ENCODE measurements at places on chromosomes 7 and 10.

GRCh38 chr10:79542626-79543025 lies 17.6 kb downstream of the SFTPA2 start:
- H3K27ac ChIP-seq: no peak overlapping the region
- no peak for DNase-seq
- H3K27me3 ChIP-seq: no peaks in the 10 kb centered on the region
- no peak overlapping the region for H3K4me3 ChIP-seq

DNA sequence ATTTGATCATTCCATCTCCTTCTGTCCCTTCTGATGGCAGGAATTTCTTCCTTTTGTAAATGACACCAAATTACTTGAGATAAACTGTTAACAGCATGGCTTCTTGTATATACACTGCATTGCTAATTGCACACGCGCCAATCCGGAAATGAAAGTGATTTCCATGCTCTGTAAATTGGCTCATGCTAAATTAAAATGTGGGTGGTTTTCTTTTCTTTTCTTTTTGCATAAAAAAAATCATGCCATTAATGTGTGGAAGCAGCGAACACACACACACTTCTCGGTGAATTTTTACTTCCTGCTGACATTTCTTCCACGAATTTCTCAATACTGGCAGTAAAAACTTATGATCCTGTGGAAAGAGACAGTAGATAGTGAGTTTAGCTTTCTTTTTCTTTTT lies 123.1 kb upstream of the CCDC6 start:
- no peak for DNase-seq
- H3K4me1 ChIP-seq: peaks cover 16% of the 10 kb centered on the region
- H3K27ac ChIP-seq: no peak overlapping the region
- H3K36me3 ChIP-seq: no peaks in the 10 kb centered on the region
- no peak overlapping the region for H3K4me3 ChIP-seq
- H3K27me3 ChIP-seq: no peaks in the 10 kb centered on the region

GRCh38 chr7:39695852-39696586 lies 72.6 kb downstream of the RALA start:
- no peak overlapping the region for H3K27ac ChIP-seq
- peaks cover 7% of the 10 kb centered on the region for H3K4me1 ChIP-seq
- H3K4me3 ChIP-seq: no peak overlapping the region
- no peaks in the 10 kb centered on the region for H3K27me3 ChIP-seq

- H3K36me3 ChIP-seq: no peaks in the 10 kb centered on the region
- H3K27ac ChIP-seq: no peak overlapping the region
- H3K4me1 ChIP-seq: no peaks in the 10 kb centered on the region
- H3K4me3 ChIP-seq: no peak overlapping the region
- no peak for DNase-seq
Observed at GRCh38 chr7:54333952-54334351, 208.2 kb upstream of the VSTM2A start.

DNA sequence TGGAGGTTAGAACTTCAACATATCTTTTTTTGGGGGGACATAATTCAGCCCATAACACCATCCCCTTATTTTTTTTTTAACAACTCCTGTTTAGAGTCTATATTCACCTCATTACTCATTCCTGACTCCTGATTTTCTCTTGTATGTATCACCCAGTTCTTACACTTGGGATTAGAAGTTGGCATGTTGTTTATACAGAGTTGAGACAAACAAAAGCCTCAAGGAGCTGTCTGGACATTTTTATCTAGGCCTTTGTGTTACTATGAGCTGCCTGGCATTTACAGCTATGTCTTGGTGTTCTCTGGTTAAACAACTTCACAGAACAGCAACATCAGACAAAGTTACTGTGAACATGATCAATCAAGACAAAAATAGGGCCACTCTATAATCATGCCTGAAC lies 517.5 kb downstream of the KIF20B start:
- no peaks in the 10 kb centered on the region for H3K4me1 ChIP-seq
- no peak overlapping the region for H3K27ac ChIP-seq
- H3K4me3 ChIP-seq: no peak overlapping the region
- no peak for DNase-seq
- no peaks in the 10 kb centered on the region for H3K27me3 ChIP-seq

GRCh38 chr7:127872122-127872521 lies 159.1 kb downstream of the LRRC4 start:
- no peak for DNase-seq
- H3K4me3 ChIP-seq: no peak overlapping the region
- H3K27ac ChIP-seq: no peak overlapping the region
- no peaks in the 10 kb centered on the region for H3K27me3 ChIP-seq
- no peaks in the 10 kb centered on the region for H3K36me3 ChIP-seq
- peaks cover 13% of the 10 kb centered on the region for H3K4me1 ChIP-seq

DNA sequence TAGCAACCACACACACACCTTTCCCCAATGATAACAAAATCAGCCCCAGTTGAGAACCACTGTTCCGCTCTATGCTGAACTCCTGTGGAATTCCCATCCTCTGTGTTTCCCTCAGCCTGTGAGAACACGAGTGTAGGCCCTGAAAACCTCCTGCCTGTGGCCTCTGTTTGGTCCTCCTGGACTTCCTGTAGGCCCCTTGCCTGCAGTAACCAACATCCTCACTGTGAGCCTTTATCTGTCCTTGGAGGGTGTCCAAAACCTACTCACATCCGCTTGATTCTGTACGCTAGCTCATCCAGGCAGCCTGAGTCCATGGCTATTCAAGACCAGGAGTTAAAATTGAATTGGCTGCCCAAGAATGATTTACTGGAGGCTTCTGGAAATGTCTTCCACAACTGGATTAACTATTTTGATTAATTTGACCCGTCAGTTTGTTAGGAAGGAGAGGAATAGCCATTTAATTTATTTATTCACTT lies 149.8 kb downstream of the AKR1D1 start:
- no peak overlapping the region for H3K4me3 ChIP-seq
- H3K27ac ChIP-seq: peak overlapping the region; percentile 30
- peaks cover 6% of the 10 kb centered on the region for H3K4me1 ChIP-seq
- H3K36me3 ChIP-seq: no peaks in the 10 kb centered on the region

- no peaks in the 10 kb centered on the region for H3K36me3 ChIP-seq
- peaks cover 8% of the 10 kb centered on the region for H3K27me3 ChIP-seq
- no peak overlapping the region for H3K27ac ChIP-seq
- no peak overlapping the region for H3K4me3 ChIP-seq
- peaks cover 8% of the 10 kb centered on the region for H3K4me1 ChIP-seq
Observed at GRCh38 chr10:69860271-69860670, 58.6 kb downstream of the COL13A1 start.

- H3K27ac ChIP-seq: no peak overlapping the region
- no peaks in the 10 kb centered on the region for H3K27me3 ChIP-seq
- no peak for DNase-seq
- H3K4me1 ChIP-seq: peaks cover 9% of the 10 kb centered on the region
- H3K4me3 ChIP-seq: no peak overlapping the region
Observed at GRCh38 chr7:156791241-156791640, 101.7 kb downstream of the LMBR1 start.

GRCh38 chr10:51421853-51422252 lies 277.5 kb downstream of the CSTF2T start:
- DNase-seq: no peak
- H3K27ac ChIP-seq: peak overlapping the region; percentile 73
- no peak overlapping the region for H3K4me3 ChIP-seq

GRCh38 chr7:30974605-30975255 lies 11.0 kb downstream of the GHRHR start:
- peaks cover 19% of the 10 kb centered on the region for H3K4me1 ChIP-seq
- H3K4me3 ChIP-seq: no peak overlapping the region
- peak; percentile 46 for DNase-seq

- H3K27ac ChIP-seq: no peak overlapping the region
- no peaks in the 10 kb centered on the region for H3K27me3 ChIP-seq
- DNase-seq: no peak
- H3K36me3 ChIP-seq: no peaks in the 10 kb centered on the region
- H3K4me3 ChIP-seq: no peak overlapping the region
Observed at GRCh38 chr7:148374396-148375259, 215.9 kb upstream of the C7orf33 start.

DNA sequence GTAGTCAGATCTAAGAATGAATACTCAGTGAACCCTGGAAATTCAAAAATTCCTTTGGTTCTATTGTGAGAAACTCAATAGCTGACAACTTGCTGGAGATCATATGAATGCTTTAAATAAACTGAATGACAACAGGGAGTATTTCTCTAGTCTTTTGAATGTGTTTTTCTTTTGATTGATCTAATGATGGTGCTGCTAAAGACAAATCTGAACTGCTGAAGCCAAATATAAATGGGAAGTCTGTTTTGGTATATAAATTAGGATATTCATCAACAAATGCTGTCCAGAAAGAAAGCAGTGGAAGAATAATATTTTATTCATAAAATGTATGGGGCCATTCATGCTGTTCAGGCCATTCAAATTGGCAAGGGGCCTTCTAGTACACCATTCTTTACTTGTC lies 79.4 kb downstream of the ITGB1 start:
- no peaks in the 10 kb centered on the region for H3K36me3 ChIP-seq
- H3K4me1 ChIP-seq: no peaks in the 10 kb centered on the region
- H3K4me3 ChIP-seq: no peak overlapping the region
- no peak for DNase-seq
- H3K27me3 ChIP-seq: no peaks in the 10 kb centered on the region
- H3K27ac ChIP-seq: no peak overlapping the region

- DNase-seq: no peak
- peaks cover 82% of the 10 kb centered on the region for H3K4me1 ChIP-seq
- H3K4me3 ChIP-seq: no peak overlapping the region
Observed at GRCh38 chr7:135959646-135960363, 17.4 kb downstream of the MTPN start.
